ENCODE measurements at places on chromosomes 12 and 14.

GRCh38 chr14:76868454-76869170, 42.4 kb downstream of the LRRC74A start:
- no peak for DNase-seq

DNA sequence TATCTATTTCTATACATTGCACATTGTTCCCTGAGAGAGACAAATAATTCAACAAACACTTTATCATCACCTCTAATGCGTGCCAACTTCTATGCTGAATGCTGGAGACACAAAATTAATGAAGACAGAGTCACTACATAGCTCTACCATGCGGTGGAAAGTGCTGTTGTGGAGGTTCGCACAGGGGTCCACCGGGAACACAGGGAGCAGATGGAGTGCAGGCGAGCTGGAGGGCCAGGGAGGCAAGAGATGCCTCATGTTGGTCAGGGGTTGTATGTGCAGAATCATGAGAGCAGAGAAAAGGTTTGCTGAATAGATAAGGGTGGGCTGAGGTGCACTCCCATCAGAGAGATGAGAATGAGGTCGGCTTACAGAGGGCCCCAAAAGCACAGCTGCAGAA, 25.2 kb downstream of the FAM234B start:
- DNase-seq = no peak

DNA sequence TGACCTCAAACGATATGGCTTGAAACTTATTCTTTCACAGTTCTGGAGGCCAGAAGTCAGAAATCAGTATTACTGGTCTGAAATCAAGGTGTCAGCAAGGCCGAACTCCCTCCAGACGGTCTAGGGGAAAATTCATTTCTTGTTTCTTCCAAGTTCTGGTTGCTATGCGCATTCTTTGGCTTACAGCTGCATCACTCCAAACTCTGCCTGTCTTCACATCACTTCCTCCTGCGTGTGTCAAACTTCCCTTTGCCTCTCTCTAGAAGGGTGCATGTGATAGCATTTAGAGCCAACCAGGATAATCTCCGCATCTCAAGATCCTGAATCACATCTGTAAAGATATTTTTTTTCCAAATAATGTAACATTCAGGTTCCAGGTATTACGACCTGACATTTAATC, 62.8 kb downstream of the DENND5B start:
- no peak for DNase-seq

GRCh38 chr12:60201891-60202290, 606.1 kb downstream of the SLC16A7 start:
- no peak for DNase-seq

DNA sequence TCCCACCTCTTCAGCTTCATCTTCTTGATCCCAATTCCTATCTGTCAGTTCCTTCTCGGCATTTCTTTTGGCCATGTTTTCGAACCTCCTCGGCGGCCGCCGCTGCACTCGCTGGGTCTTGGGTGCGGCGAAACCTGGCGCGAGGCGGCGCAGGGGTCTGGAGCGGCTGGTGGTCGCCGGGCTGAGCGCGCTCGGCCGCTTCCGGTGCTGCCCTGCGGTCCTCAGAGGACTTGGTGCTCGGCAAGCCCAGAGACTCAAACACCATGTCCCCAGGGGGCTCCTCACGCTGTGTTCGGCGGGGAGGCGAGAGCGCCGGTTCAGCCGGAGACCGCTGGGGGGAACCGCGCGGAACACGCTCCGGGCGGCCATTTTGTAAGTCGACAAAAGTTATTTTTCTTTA, 51.8 kb downstream of the PPP1R36 start:
- no peak for DNase-seq
